ENCODE measurements at places on chromosomes 12 and 14.
A peak's percentile ranks its signal among the peaks of the same experiment; 100 is the strongest.

GRCh38 chr12:53340398-53340797 lies 4.2 kb upstream of the SP7 start:
- no peak for DNase-seq

DNA sequence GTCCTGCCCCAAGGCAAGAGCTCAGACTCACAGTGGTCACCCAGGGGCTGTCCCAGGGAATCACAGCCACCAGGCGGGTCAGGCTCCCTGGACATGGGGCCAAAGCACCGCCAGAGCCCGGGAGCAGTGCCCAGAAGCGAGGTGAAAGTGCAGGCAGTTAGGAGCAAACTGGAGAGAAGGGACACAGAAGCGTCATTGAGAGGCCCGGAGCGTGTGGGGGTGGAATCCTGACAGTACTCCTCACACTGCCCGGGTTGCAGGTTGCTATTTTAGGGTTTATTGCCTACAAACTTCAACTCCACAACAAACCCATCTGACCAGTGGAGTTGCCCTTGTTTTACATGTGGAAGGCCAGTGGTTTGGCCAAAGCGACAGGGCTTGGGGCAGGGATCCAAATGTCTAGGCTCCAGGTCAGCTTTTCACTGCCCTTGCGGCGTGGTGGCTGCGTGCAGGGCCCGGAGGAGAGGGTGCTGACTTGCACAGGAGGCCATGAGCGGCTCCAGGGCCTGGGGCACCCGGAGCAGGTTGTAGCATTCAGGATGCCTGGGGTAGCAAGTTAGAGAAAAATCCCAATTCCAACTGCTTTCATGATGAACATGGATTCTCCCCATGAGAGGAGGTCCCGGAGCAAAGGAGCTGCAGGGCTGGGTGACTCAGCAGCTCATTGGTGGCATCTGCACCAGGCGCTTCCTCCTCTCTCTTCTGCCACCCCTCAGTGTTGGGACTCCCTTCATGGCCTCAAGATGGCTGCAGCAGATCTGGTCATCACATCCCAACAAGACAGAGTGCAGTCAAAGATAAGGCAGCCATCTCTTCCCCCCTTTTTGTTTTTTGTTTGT lies 112.3 kb upstream of the NCOR2 start:
- DNase-seq: no peak

DNA sequence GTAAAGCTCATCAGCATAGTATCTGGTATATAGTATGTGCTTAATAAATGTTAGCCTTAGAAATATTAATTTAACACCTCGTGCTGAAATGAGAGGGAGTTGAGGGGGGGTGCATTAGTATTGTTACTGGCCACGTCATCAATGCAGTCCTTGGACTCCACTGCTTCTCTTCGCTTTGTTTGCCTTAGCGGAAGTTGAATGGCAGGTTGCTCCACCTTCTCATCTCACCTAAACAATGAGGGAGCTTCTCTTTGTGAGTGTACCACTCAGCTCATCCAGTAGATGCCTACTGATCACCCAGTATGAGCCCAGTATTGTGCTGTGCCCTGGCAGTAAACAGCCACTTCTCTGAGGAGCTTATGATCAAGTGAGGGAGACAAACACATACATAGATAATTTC lies 4.5 kb downstream of the TMEM117 start:
- no peak for DNase-seq

GRCh38 chr14:92698393-92698792 lies 50.0 kb downstream of the LGMN start:
- DNase-seq: no peak

GRCh38 chr12:54370171-54370730 lies 6.0 kb upstream of the GPR84 start:
- DNase-seq: peak; percentile 88

All from right forelimb (tissue), 1 donor.